Naive thymus-derived CD8-positive, alpha-beta T cell (primary cell): ENCODE measurements at places on chromosomes 13 and 19. TPM values are rescaled to one million over a fixed set of nuclear protein-coding genes. Genes with fewer than 3 reads are reported as not detected.

Gene PSG2
- polyA plus RNA-seq, result not detected

Gene NLRP4
- polyA plus RNA-seq, result not detected

Gene KIR2DL3
- polyA plus RNA-seq, result 0.49 TPM

Gene ZNF440
- polyA plus RNA-seq, result 3.9 TPM

Gene SIGLEC9
- 0.32 TPM for polyA plus RNA-seq

Gene SERPINE3
- not detected for polyA plus RNA-seq

Gene PTBP1
- polyA plus RNA-seq, result 110 TPM

Gene ARHGAP45
- polyA plus RNA-seq, result 358 TPM

Gene SLC7A10
- not detected for polyA plus RNA-seq

Gene ZNF99
- not detected for polyA plus RNA-seq

Gene KLK8
- not detected for polyA plus RNA-seq

Gene CGB3
- polyA plus RNA-seq, result not detected

Gene ADGRE3
- polyA plus RNA-seq, result not detected

Gene TMEM143
- polyA plus RNA-seq, result 3.9 TPM

Gene AMER2
- 0.14 TPM for polyA plus RNA-seq

Gene PNMA8A
- polyA plus RNA-seq, result not detected

Gene LIPE
- 8.0 TPM for polyA plus RNA-seq

Gene LILRB2
- polyA plus RNA-seq, result not detected

Gene FFAR1
- not detected for polyA plus RNA-seq

Gene ADGRE1
- 2.5 TPM for polyA plus RNA-seq

Gene APOE
- not detected for polyA plus RNA-seq

Gene UBE2L5
- not detected for polyA plus RNA-seq
